ENCODE measurements at places on chromosomes 2 and 18.

DNA sequence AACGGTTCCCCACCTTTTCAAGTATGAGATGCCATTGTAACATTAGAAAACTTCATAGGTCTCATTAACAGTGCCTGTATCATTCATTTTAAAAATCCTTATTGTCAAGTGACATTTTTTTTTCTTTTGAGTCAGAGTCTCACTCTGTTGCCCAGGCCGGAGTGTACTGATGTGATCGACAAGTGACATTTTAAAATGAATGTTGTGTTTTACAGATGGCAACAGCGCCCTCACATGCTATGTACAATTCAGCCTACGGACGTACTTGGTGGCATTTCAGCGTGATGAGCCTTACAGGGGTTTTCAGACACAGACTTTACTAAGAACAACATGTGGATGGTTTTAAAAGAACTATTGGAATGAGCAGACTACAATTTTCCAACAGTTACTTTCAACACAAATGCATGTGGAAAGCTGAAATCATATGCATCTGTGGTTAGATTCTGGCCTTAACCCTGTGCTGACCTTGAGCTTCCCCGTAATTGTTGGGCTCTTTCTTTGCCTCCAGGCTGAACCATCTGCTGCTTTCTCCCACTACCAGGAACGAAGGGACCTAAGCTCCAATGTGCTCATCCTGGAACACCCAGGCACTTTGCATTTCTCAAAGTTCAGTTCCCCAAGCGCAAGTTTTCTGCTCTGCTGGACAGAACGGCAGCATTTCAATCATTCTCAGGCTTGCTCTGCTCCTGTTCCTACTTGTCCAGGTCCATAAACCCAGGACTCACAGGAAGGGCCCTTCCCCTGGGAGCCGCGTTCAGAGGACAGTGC lies 119.9 kb upstream of the NDUFV2 start:
- peak; percentile 65 for DNase-seq

GRCh38 chr18:75898651-75899050 lies 471.1 kb upstream of the SMIM21 start:
- DNase-seq: no peak

GRCh38 chr2:180101846-180102245 lies 94.7 kb upstream of the CWC22 start:
- DNase-seq: no peak

- DNase-seq: no peak
Measured at GRCh38 chr2:238173692-238174091, 14.9 kb downstream of the ERFE start.

Data from cardiac muscle cell (in vitro differentiated cells and primary cell).